Kasumi-1 (cell line): ENCODE measurements at places on chromosomes 16 and 17.

- no peak for DNase-seq
Measured at GRCh38 chr16:69935278-69935711, 15.8 kb upstream of the CLEC18A start.

DNA sequence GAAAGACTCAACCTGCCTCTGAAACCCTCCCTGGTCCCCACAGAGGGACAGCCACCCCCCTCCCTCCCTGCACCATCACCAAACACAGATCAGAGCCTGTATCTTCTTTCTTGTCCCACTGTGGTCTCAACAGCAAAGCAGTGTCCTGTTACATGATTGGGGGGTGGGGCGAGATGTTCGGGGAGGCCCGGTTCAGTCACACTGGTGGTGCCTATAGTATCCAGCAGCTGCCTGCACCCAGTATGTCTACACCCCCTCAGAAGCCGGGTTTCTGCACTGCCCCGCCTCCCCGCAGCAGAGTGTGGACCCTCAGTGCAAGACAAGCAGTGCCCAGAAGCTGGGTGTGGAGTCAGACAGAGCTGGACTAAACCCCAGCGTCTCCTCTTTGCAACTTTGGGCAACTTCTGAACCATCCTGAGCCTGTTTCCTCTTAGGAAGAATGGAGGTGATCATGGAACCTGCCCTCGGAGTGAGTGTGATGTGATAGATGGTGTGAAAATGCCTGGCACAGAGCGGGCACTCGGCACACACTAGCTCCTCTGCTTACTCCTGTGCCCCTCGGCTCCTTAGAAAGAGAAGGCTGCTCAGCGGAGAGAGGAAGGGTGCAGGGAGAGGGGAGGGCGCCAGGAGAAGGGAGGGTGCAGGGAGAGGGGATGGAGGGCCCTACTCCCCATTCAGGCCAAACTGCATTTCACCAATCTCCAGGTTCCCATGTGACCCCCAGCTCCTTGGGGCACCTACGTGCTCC, 84.0 kb upstream of the TNRC6C start:
- no peak for DNase-seq

- DNase-seq: no peak
Measured at GRCh38 chr16:35203636-35204035, 1744.2 kb downstream of the TP53TG3F start.

DNA sequence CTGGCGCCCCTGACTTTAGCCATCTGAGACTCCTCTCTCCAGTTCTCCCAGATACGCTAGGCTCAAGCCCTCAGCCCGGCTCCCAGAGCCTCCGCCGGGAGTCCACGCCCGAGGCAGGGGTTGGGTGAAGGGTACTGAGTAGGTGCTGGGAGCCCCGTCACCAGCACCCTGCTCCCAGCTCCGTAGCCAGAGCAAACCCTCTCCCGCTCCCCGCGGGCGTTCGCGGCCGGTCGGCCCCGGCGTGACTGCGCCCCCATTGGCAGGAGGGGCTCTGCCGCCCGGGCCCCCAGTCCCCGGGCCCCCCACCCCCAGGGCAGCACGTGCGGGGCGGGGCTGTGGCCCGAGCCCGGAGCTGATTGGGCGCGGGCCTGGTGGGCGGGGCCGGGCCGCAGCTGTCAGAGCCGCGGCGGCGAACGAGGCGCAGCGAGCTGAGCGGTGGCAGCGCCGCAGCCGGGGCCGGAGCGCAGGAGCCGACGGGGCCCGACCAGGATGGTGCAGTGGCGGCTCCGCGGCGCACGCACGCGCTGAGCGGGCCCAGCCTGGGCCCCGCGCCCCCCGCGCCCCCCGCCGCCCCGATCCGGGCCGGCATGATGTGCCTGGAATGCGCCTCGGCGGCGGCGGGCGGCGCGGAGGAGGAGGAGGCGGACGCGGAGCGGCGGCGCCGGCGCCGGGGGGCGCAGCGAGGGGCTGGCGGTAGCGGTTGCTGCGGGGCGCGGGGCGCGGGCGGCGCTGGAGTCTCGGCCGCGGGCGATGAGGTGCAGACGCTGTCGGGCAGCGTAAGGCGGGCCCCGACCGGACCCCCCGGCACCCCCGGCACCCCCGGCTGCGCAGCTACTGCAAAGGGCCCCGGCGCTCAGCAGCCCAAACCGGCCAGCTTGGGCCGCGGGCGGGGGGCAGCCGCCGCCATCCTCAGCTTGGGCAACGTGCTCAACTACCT, at the start of gene SPNS2:
TSS of gene SPNS2 (plus strand) at position 421 of the 937 bp plus-strand sequence. CDS start at position 588, 167 bp downstream.
- DNase-seq: peak; percentile 26

- no peak for DNase-seq
Measured at GRCh38 chr17:74578979-74579378, 11.7 kb upstream of the CD300H start.

- DNase-seq: no peak
Measured at GRCh38 chr17:77754956-77755355, 203.5 kb upstream of the TNRC6C start.

DNA sequence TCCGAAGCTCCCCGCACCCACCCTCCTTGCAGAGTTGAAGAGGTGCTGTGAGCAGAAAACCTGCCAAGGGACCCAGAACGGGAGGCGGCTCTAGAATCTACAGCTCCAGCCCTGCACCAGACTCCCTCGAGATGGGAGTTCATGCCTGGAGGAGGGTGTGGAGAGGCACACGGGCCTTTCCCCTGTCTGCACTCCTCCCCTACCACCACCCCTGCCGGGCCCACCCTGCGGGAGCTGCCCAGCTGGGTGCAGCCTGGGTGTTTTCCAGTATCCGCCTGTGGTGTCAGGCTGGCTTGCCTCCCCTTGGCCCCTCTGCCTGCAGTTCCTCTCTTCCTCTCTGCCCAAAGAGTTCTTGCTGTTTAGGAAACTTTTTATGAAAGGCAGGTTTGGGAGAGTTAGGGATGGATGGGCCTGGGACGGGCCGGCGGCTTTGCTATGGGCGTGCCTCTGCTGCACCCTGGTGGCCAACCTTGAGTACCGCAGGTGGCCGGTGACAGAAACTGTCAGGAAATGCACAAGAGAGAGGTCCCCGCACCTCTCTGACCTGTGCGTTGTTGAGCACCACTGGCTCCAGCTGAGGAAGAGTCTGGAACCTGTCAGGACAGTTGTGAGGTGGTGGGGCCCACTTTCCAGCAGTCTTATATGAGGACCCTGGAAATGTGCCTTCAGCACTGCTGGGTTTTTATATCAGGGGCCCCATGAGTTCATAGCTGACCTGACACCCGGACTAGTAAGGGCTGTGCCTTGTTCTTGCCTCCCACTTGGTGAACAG, 354.1 kb downstream of the SEC14L1 start:
- DNase-seq: peak; percentile 81

- no peak for DNase-seq
Measured at GRCh38 chr17:4425398-4425797, 8.3 kb upstream of the SPNS3 start.

GRCh38 chr17:75909812-75910274, 5.2 kb upstream of the MRPL38 start:
- DNase-seq: no peak

DNA sequence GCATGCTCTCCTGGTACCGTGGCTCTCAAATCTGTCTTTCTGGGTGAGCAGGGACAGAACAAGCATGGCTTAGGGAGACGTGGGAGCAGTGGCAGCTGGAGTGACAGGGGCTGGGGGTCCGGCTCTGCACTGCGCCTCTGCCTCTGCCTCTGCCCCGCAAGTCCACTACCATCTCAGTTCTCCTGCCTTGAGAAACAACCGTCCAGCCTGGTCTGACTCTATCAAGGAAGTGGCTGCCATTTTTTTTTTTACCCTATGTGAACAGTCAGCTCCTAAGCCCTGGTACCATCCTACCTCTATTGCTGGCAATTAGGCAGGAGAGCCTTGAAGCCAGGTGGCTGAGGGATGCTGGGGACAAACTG, 16.1 kb downstream of the HIC1 start:
- no peak for DNase-seq

DNA sequence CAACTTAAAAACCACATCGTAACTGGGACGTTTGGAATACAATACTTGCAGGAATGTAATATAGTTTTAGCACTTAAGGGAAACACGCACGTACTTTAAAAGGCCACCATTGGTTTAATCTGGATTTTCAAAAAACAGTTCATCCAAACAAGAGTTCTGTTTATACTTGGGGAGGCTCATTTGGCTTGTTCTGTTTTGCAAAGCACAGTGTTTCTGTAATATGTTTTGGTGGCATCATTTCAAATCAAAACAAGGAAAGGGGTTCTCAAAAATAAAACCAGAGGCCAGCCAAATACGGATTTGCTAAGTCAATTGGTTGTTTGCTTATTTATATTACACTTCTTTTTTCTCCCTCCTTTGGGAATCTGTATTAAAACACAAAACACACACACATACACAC, 656.1 kb upstream of the SOX9 start:
- no peak for DNase-seq

GRCh38 chr16:87616556-87616955, 14.2 kb downstream of the JPH3 start:
- DNase-seq: no peak

GRCh38 chr17:16477255-16477654, 14.7 kb downstream of the LRRC75A start:
- DNase-seq: no peak

GRCh38 chr16:86367291-86368072, 142.8 kb upstream of the FOXF1 start:
- DNase-seq: no peak

GRCh38 chr16:85086347-85087291, 25.7 kb downstream of the CIBAR2 start:
- DNase-seq: peak; percentile 64

DNA sequence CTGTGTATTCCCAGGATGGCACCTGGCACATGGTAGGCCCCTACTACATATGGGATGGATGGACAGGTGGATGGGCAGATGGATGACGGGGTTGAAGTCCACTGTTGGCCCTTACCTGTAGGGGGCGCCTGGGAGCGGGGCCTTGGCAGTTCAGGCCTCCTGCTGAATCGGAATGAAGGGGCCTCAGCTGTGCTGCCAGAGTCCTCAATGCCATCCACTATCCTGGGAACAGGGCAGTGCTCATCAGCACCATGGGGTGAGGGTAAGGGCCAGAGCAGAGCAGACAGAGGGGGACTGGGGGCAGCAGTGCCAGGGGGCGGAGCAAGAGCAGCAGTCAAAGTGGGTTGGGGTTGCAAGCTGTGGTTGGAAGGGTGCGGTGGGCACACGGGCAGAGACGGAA, 8.3 kb upstream of the RAB5C start:
- no peak for DNase-seq

- no peak for DNase-seq
Measured at GRCh38 chr17:69909389-69909788, 165.6 kb upstream of the KCNJ16 start.

DNA sequence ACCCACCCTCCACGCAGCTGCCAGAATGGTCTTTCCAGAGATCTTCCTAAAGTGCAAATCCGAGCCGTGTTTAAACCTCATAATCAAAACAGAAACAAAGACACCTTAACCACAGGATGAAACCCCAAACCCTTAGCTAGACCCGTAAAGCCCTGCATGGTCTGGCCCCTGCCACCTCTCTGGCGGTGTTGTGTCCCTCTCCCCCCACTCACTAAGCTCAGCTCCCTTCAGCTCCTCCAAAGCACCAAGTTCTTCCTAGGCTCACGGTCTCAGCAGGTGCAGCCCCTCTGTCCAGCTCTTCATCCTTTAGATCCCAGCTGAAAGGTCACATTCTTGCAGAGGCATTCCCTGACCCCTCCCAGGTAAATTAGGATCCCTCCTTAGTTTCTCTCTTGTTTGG, 4.4 kb upstream of the NXPH3 start:
- no peak for DNase-seq

DNA sequence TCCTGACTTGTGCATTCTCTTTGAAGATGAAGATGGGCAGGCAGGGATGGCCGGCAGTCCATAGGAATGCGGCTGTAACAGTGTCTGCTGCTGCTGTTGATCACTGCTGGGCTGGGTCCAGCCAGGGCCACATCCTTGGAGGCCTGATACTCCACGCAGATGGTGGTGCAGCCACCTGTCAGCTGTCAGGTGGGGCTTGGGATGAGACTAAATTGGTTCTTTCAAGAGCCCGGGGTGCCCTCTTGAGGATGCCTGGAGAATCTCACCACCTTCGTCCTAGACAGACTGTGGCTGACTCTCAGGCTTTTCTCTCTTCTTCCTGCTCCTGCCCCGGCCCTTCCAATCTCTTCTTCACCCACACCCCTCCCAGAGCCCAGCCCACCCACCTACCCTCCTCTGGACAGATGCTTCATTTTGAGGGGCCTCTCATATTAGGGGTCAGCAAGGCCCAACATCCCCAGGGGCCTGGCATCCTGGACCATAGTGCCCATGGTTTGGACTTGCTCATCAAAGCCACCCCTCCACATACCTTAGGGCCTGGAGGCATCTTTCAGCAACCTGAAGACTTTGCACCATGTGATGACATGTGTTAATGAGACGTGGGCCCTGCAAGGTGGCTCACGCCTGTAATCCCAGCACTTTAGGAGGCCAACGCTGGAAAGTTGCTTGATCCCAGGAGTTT, 19.1 kb downstream of the OSBPL7 start:
- peak; percentile 73 for DNase-seq

DNA sequence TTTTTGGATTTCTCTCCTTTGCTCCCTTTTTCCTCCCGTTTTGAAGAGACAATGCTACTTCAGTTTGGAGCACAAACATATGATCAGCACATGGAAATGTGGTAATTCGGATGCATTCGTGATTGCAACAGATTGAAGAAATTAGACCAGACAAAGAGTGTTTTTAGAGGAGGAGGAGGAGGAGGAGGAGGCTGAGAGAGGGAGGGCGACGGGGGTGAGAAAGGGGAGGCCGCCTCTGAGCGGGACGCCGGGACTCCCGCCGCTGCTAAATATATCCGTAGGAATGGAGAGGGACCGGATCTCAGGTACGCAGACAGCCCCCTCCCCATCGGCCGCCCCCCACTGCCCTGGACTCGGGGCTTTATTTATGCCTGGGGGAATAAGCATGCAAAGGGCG, 179.3 kb downstream of the SEC14L1 start:
- DNase-seq: peak; percentile 49

DNA sequence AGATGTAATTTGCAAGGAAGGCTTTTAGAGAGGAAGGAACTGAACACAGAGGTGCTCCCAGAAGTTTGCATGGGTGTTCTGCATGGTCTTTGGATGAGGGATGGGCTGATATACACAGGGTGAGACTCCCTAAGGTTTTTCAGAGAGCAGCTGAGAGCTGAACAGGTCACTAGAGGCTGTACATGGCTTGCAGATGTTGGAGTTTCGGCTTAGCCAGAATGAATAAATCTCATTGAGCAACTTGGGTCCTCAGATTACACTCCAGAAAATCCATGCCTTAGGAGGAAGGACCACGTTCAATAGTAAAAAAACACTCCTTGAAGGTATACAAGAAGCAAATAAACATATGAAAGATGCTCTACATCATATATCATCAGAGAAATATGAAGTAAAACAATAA, 7.5 kb upstream of the ITGB3 start:
- DNase-seq: no peak

GRCh38 chr17:45763182-45763581, 20.9 kb upstream of the CRHR1 start:
- DNase-seq: no peak

DNA sequence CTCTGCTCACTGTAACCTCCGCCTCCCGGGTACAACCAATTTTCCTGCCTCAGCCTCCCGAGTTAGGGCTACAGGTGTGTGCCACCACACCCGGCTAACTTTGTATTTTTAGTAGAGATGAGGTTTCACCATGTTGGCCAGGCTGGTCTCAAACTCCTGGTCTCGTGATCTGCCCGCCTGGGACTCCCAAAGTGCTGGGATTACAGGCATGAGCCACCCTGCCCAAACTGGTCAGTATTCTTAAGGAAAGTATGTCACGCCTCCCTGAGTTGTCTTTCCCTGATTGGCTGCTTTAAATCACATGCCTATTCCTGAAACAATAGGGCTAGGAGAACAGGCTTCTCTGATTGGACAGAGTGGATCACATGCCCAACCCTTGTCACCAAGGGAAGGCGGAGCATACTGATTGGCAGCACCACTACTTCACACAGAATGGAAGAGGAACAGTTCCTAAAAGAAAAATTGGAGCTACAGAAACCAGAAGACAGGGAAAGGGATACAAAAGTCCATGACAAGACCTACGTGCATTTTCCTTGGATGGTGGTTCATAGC, 17.6 kb upstream of the CYB5B start:
- DNase-seq: no peak
